A549 treated with Hydrocortisone at 1 μM for 4 hours (cell line): ENCODE measurements at places on chromosomes 3 and 15. TPM values are rescaled to one million over a fixed set of nuclear protein-coding genes. Genes with fewer than 3 reads are reported as not detected.

Gene ACTR8
- total RNA-seq, result 11.9 to 18.0 TPM (median 16.6 TPM) in 5 replicates

Gene MESP2
- 0.24 to 0.84 TPM (median 0.48 TPM) in 5 replicates for total RNA-seq

Gene NUP210
- total RNA-seq, result 34.0 to 42.3 TPM (median 39.4 TPM) in 5 replicates

Gene GRIP2
- 1.0 to 1.6 TPM (median 1.2 TPM) in 5 replicates for total RNA-seq

Gene MYL3
- total RNA-seq, result 0.14 to 0.21 TPM (median 0.17 TPM) in 4 of 5 replicates, not detected in the other
